HFF-Myc (cell line): ENCODE measurements at places on chromosomes 2 and 18.

DNA sequence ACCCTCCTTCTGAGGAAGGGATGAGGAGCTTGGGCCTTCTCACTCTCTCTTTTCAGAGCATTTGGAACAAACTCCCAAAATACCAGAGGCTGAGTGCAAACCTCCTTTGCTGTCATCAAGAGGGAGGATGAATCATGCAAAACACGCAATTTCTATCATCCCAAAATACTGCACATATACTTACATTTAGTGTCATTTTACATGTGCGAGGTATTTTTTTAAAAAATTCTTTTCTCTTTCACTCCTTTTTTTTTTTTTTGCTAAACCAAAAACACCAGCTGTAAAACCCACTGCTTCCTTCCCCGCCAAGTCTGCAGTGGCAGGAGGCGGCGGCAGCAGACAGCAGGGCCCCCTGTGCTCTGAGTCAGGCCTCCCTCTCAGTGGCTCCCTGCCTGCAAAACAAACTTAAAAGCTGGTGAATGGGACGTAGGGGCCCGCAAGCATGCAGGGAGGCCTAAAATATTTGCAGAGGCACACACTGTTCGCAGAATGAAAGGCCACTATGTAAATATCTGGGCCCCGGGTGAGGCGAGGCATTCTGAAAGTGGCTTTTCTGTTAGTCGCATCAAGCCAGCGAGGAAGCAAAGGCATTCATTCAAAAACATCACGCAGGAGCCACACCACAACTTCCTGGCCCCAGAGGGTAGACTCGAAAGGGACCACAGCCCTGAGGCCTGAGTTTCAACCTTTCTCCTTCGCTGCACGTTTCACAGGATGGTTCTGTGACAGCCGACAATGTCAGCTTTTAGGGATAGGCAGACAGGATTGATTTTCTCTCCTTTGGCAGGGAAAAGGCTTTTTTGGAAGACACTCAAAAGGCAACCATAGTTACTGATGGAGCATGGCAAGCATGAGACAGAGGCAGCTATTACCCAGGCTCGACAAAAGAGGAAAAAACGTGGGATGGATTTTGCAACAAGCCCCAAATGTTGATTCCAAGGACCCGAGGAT, 73.4 kb downstream of the ACTR2 start:
- peak; percentile 60 for DNase-seq

DNA sequence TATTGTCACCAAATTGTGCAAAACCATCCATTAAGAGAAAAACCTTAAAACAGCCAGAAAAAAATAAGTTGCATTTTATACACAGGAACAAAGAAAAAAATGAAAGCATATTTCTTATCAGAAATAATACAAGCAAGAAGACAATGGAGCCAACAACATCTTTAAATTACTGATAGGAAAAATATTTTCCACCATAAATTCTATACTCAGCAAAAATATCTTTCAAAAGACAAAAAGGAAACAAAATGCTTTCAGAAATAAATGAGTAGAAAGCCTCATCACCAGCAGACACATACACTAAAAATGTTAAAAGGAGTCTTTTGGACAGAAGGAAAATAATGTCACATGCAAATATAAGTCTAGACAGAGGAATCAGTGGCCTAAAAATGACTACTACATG, 106.4 kb upstream of the TRIB2 start:
- DNase-seq: no peak

- no peak for DNase-seq
Observed at GRCh38 chr2:101969723-101970122, 22.0 kb upstream of the IL1R2 start.

DNA sequence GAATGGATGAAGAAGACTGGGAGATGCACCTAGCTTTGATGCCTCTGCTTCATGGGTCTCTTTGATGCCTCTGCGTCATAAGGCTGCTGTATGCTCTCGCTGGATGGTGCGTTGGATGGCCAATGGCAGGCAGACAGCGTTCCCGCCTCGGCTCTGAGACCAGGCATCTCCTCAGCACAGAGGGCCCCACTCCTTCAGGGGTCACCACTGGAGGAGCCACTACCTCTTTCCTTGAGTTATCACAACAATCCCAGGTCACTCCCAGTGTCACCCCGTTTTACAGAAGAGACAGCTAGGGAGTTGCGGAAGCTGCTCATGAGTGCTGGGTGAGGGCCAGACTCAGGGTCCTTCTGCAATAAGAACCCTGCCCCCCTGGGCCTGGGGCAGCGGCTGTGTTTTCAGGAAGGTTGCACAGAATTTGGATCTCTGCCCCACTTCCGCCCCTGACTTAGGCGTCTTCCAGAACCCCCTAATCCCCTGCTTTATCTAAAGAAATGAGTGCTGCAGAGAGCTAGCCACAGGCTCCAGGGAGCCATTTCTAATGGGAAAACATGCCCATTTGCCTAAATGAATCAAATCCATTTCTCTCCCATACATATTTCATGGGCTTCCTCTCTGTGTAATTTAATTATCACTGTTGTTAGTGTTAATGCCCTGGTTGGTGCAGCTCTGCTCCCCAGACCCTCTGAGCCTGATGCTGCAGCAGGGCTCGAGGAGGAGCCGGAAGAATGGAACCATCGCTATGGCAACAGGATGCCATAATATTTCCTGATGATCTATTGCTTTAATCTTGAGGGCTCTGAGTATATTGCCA, 131.8 kb upstream of the HS6ST1 start:
- DNase-seq: no peak

DNA sequence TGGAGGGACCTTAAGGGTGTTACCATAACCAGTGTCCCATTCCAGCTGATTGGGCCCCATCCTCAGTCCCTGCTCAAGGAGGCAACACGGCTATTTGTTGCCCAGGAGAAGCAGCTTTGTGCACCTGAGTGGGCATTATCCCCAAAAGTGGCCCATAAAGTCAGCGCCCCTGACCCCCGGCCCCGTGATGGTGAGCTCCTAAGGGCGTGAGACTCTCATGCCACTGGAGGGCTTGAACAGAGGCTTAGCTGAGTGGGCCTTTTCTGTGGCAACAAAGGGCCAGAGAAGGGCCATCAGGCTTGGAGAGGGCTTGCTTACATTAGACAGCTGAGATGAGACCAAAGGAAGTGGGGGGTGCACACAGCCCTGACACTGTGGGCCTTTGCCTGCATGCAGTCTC, 99.2 kb upstream of the RAB6C start:
- DNase-seq: no peak
